Ascending aorta (tissue), 2 donors: ENCODE measurements at places on chromosomes 1 and 21.

DNA sequence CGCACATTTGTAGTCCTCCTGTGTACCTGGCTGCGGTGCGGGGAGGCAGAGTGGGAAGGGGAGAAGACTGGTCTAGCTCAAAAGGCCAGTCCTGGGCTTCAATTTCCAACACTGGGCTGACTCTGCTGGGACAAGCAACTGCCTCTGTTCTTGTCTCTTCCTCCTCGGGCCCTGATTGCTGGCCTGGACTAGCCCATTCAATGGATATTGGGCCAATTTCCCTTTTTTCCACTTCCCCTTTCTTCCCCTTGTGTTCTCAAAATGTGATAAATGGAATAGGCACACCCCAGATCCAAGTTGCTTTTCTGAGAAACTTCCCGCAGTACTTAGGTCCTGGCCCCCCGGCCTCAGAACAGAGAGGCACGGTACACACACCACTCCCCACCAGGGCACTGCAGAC is 48.2 kb downstream of the SPSB1 start:
- no peak for DNase-seq

- DNase-seq: no peak
These were observed 9.0 kb downstream of the CD2 start for GRCh38 chr1:116763116-116763786.

DNA sequence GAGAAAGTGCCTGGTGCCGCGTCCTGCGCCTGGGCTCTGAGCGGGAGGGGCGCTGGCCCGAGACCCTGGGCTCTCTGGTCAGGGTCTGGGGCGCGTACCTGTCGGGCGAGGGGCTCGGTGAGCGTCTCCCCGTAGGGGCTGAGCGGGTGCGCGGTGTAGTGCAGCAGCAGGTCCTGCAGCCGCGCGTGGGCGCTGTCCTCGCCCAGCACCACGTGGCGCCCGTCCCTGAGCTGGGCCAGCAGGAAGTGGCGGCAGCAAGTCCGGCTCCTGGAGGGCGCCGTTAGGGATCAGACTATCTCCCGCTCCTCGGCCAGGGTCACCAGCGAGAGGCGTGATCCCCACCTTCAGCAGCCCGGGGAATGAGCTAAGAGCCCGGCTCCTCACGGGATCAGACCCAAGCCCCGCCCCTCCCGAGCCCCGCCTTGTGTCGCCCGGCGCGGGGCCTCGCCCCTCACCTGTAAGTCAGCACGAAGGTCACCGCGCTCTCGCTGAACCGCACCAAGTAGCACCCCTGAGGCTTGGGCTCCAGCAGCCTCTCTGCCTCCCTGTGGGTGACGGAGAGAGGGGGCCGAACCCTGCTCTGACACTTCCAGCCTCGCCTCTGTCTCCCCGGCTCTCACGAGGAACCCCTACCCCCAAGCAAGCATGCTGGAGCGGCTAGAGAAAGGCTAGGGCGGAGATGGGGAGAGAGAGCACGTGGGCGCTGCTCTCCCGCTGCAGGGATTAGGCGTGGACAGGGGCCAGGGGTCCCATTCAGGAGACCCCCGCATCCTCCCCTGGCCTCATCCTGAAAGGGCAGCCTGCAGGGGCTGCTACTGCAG is 2.7 kb downstream of the SH2D2A start:
- peak; percentile 76 for DNase-seq

DNA sequence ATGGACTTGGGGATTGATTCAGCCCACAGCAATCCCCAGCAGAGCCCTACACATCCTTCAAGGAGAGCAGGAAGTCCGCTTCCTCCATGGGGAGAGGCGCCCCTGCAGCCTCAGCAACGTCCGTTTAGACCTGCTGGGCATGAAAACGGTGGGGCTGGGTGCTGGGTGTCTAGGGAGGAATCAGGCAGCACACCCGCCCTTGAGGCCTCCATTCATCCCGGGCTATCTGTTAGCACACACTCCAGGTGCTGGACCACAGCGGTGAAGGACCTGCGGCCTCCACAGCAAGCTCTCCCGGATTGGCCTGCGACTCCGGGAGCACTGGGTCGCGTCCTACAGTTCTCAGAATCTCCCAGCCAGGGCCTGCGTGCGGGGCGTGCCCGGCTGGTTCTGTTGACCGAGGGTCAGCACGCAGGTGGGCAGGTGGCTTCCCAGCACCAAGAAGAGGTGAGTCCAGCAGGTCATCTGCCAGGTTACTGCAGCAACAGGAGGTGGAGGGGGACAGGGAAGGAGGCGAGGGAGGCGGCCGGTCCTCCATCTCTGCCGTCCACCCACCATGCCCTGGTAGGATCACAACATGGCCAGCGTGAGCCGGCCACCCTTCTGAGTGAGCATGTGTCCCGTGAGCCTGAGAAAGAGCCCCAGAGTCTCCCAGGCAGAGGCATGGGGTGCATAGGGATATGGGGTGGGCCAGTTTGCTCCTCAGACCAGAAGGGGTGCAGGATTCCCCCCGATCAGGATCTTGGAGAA is 96.6 kb downstream of the RIPK4 start:
- DNase-seq: no peak

DNA sequence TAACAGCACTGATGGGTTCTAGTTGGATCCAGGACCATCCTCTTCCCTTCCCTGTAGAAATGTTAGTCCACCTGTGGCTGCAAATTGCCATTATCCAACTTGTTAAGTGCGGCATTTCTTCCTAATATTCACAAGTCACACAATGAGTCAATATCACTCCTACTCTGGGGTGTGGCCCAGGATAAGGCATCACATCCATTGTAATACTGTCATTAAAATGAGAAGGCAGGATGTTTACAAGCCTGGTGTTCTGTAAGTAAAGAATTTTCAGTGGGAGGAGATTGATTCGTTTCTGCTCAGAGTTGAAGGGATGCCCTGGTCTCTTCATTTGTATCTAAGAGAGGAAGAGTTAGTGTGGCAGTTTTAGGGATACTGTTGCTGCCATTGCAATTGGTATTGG is 18.1 kb upstream of the ARHGAP29 start:
- DNase-seq: no peak

DNA sequence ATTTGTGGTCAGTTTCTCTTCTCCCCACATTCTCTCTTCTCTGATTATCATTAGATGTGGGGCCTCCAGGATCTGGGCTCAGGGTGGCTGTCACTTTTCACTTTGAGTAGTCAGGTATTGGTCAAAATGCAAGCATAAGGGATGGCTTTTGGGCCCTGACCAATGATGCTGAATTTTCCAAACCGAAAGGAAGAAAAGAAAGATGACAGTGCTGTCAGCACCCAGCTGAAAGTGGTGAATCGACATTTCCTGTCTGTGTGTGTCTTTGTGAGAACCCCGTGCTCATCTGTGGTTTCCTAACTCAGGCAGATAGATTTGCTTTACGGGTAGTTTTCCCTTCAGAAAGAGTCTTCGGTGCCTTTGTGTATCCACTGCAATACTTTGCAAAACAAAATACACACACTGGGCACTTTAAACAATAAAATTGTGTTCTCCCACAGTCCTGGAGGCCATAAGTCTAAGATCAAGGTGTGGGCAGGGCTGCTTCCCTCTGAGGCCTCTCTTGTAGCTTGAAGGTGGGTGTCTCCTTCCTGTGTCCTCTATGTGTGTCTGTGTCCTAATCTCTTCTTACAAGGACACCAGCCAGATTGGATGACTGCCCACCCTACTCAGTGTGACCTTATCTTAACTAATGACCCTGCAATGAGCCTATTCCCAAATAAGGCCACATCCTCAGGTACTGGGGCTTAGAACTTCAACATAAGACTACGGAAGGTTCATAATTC is 274.8 kb upstream of the AJAP1 start:
- DNase-seq: no peak

DNA sequence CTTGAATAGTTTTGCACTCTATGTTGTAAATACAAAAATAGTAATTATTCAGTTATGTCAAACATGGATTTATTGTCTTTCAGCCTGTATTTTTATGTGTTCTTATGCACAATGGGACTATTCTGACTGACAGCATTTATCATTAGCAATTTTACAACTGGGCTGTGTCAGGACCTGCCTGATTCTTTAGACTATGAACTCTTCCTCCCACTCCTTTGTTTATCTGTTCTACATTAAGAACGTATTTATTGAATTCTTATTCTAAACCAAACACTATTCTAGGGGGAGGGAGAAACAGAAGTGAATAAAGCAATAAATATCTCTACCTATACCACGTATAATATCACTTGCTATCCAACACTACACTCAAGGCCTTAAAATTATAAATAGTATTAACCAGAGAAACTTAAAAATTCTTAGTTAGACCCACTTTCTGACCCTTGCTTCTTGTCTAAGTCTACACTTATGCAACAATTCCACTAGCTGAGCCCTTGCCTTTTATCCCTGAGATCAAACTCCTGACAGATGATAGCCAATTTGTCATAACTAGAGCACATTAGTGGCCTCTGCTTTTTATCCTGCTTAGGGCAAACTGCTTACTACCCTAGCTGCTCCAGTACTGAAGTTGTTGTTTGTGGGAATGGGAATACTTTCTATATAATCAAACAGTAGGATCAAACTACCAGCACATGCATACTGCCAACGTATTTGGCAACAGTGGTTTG is 494.3 kb downstream of the BRINP3 start:
- no peak for DNase-seq

DNA sequence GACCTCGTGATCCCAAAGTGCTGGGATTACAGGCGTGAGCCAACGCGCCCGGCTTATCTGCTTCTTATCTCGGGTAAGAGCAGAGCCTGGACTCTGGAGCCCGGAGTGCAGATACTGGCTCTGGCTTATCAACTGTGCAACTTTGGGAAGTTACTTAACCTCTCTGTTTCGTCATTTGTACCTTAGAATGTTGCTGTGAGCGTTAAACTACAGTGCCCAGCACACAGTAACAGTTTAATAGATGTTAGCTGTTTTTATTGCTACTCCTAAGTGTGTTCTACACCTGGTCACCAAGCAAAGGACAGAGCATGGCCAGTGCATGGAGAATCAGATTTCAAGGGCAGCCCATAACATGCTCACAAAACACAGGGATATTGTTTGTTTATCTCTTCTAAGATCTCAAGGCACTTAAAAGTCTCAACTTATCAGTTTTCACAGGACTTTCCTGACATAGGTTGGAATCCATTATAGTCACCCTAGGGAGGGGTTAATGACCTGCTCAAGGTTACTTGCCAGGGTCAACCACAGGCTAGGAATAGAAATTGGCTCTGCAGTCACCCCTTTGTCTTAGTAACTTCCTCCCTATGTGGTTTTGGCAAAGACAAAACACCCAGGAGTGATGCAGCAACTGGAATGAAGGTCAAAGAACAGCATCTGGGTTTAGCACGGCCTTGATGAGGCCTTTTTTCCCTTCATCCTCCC is 22.5 kb upstream of the SRP9 start:
- DNase-seq: no peak

- DNase-seq: no peak
These were observed 30.7 kb upstream of the TARBP1 start for GRCh38 chr1:234509457-234510328.

DNA sequence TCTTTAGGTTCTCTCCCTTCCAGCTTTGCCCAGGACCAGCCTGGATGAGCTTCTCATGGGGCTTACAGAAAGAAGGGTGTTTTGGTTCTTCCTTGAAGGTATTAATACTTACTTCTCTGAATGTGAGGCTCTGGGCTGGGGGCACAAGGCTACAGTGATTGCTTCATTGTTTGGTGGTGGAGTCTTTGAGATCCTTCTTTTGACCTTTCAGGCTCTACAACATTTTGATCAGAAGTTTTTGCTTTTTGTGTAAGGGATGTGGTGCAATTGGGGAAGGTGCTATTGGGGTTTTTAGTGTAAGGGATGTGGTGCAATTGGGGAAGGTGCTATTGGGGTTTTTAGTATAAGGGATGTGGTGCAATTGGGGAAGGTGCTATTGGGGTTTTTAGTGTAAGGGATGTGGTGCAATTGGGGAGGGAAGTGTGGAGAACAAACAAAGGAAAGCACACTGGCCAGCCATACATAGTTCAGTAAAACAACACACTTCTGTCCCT is 103.6 kb upstream of the IVNS1ABP start:
- DNase-seq: no peak

- DNase-seq: no peak
These were observed 58.0 kb downstream of the MDM4 start for GRCh38 chr1:204574016-204574864.
